ENCODE measurements at places on chromosomes 12 and 14. TPM values are rescaled to one million over a fixed set of nuclear protein-coding genes. Genes with fewer than 3 reads are reported as not detected.

Gene GPR84
- total RNA-seq, result not detected

Gene C1S
- 49.6 TPM for total RNA-seq

Gene ANG
- 3.6 TPM for total RNA-seq

Gene P2RX2
- total RNA-seq, result not detected

Gene PLEKHG7
- under 0.01 TPM for total RNA-seq

Gene SMCO2
- not detected for total RNA-seq

Gene OTOGL
- total RNA-seq, result 0.28 TPM

Gene SLIRP
- 226 TPM for total RNA-seq

Gene TBX3
- total RNA-seq, result 18.6 TPM

Gene KRT2
- total RNA-seq, result not detected

Gene CCDC38
- total RNA-seq, result not detected

Gene PRIMA1
- total RNA-seq, result not detected

Gene LRTM2
- not detected for total RNA-seq

Gene DEGS2
- total RNA-seq, result not detected

Gene MRPS35
- 27.4 TPM for total RNA-seq
